IPS DF 6.9 (cell line): ENCODE measurements at places on chromosomes 2 and 18.
A peak's percentile ranks its signal among the peaks of the same experiment; 100 is the strongest.

DNA sequence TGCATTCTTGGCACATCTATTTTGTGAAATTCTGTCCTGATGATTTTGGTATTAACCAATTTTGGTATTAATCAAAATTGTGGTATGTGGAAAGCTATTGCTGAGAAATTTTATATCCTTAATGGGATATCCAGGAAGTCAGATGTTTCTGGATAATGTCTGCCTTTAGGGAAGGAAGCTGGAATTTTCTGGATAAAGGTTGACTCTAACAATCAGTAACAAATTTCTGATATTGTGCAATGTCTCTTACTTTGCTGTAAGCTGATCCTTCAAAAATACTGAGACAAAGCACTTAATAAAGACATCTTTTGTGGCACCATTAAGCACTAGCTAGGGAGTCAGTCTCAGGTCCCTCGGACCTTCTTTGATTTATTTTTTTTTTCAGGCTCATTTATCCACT lies 100.8 kb upstream of the UGP2 start:
- no peak overlapping the region for H3K4me3 ChIP-seq
- H3K4me1 ChIP-seq, result no peaks in the 10 kb centered on the region
- no peaks in the 10 kb centered on the region for H3K36me3 ChIP-seq
- no peak overlapping the region for H3K27ac ChIP-seq
- DNase-seq, result no peak

- H3K27me3 ChIP-seq, result peaks cover 9% of the 10 kb centered on the region; the same call in 1 of the 2 replicates
- no peaks in the 10 kb centered on the region for H3K4me1 ChIP-seq
- no peaks in the 10 kb centered on the region for H3K36me3 ChIP-seq
- no peak for DNase-seq
- H3K27ac ChIP-seq, result no peak overlapping the region
These were observed 3.3 kb upstream of the PROC start for GRCh38 chr2:127414638-127415592.

GRCh38 chr2:11007331-11008264 lies 95.9 kb downstream of the KCNF1 start:
- H3K27me3 ChIP-seq, result 0 out of 2 replicates have a peak, but pooled peaks cover 2% of the 10 kb centered on the region
- 0 out of 2 replicates have a peak, but pooled peaks cover 2% of the 10 kb centered on the region for H3K4me1 ChIP-seq
- no peaks in the 10 kb centered on the region for H3K36me3 ChIP-seq
- DNase-seq, result no peak

DNA sequence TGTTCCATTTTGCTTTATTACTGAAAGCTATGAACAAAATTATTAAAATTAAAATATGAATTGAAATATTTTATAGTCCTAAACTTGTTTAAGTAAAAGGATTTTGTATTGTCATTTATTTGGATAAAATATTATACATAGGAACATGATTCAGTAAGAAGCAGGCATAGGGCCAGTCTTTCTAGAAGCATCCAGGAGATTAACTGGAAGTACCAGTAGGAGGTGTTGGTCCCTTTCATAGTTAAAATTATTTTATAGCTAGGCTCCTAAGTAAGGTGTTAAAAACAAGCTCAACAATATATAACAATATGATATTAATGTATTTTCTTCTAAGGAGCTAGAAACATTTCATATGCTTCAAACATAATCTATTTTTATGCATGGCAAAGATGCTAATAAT lies 43.7 kb downstream of the FIGN start:
- peaks cover 6% of the 10 kb centered on the region; the same call in 1 of the 2 replicates for H3K4me1 ChIP-seq
- H3K27me3 ChIP-seq, result no peaks in the 10 kb centered on the region
- H3K4me3 ChIP-seq, result no peak overlapping the region

DNA sequence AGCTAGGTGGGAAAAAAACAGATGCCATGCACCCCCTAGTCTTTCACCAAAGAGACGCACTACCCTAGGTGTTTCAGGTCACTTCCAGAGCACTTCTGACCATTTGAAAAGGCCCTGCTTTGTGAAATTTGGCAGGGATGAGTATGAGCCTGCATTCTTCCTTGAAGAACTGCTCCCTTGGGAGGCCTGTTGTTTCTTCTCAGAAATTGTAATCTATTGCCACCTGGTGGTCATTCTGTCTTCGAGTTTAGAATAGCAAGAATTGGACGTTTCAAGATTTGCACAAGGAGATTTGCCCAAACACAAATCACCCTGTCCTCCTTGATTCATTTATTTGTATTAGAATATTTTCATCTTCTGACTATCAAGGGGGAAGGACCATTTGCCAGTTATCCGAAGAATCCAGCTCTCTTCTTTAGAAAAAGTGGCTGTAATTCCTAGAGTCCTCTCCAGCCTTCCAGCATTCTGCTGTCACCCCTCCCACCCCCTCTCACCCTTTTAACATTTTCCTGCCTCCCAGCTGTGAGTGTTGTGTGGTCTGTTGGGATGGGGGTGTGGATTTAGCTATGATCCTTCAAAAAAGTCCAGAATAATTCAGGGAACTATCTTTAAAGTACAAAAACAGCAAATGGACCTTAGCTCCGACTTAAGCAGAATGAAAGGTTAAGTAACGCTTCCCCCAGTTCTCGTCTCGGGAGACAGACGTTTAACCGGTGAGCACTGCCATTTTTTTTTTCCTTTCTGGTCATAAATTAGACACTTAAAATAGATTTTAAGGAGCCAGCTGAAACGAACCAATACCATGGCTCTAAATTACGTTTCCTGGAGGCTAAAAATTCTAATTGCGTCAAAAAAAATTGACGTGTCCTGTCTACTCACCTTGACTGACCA lies 3.7 kb upstream of the GAD1 start:
- no peak overlapping the region; the same call in 1 of the 2 replicates for H3K4me3 ChIP-seq
- no peaks in the 10 kb centered on the region for H3K36me3 ChIP-seq
- no peak overlapping the region for H3K27ac ChIP-seq
- peaks cover 34% of the 10 kb centered on the region for H3K27me3 ChIP-seq
- peaks cover 1% of the 10 kb centered on the region; the same call in 1 of the 2 replicates for H3K4me1 ChIP-seq
- DNase-seq, result no peak

- H3K27ac ChIP-seq, result no peak overlapping the region
- H3K27me3 ChIP-seq, result no peaks in the 10 kb centered on the region
- H3K4me1 ChIP-seq, result peaks cover 6% of the 10 kb centered on the region; the same call in 1 of the 2 replicates
- no peak for DNase-seq
- H3K36me3 ChIP-seq, result no peaks in the 10 kb centered on the region
These were observed 34.6 kb upstream of the IMPA2 start for GRCh38 chr18:11946756-11947155.

GRCh38 chr2:75113231-75113869 lies 86.0 kb downstream of the TACR1 start:
- H3K27ac ChIP-seq, result no peak overlapping the region
- H3K4me1 ChIP-seq, result 0 out of 2 replicates have a peak, but pooled peaks cover 2% of the 10 kb centered on the region
- DNase-seq, result no peak
- H3K4me3 ChIP-seq, result no peak overlapping the region

DNA sequence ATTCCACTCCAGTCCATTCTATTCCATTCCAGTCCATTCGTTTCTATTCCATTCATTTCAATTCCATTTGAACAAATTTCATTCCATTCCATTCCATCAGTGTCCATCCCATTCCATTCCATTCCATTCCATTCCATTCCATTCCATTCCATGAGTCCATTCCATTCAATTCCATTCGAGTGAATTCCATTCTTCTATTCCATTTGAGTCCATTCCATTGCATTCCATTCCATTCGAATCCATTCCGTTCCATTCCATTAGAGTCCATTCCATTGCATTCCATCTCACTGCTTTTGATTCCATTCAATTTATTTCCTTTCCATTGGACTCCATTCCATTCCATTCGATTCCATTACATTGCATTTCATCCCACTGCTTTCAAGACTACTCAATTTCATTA lies 1132.1 kb downstream of the RPIA start:
- no peak for DNase-seq
- no peaks in the 10 kb centered on the region for H3K4me1 ChIP-seq
- no peak overlapping the region for H3K27ac ChIP-seq
- H3K36me3 ChIP-seq, result no peaks in the 10 kb centered on the region
- H3K4me3 ChIP-seq, result no peak overlapping the region

DNA sequence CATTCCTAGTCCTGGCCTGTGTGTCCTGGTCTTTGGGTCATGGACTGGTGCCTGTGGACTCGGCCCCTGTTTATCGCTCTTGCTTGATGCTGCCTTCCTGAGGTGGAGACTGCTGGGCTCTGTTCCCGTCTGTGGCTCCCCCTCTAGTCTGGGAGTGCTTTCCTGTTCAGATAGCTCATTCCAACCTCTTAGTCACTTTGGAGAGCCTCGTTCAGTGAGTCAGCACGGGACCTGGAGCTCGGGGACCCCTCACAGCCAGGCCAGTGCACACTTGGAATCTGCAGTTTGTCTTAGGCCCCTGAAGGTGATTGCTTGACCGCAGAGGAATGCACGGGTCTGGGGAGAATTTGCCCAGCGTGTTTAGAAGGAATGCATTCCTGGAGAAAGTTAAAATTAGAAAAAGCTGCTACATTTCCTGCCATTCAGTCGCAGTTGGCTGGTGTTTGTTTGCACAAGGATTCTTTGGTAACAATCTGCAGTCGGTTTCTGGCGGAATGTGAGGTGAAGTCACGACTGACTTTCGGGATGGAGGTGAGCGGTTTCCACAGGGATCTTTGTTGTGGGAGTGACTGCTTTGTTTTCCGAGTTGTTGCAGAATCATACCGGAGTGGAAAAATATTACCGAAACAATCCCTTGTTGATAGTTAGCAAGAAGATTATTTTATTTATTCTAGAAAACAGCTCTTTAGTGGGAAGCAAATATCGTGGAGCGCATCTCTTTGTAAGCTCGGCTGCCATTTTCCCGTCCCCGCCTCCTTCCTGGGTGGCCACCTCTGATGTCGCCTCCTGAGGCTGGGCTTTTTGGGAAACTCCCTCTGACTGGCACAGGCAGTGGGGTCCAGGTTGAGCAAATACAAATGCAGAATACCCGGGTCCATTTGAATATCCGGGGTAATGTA lies 29.6 kb downstream of the SH3BP4 start:
- no peaks in the 10 kb centered on the region for H3K27me3 ChIP-seq
- peak; percentile 39 for DNase-seq
- H3K27ac ChIP-seq, result no peak overlapping the region

DNA sequence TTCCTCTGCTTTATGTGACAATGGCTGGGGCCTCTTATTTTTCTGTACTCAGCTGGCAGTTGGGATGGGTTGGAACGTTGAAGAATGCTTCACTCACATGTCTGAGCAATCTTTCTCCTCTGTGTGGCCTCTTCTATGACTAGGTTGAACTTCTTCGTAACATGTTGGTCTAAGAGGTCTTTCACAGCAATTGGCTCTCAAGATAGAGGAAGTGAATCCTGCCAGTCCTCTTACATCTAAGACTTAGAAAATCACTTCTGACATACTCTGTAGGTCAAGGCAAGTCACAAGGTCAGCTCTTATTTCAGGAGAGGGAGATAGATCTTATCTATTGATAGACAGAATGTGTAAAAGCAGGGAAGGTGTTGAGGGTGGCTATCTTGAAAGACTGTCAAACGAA lies 174.1 kb downstream of the NYAP2 start:
- H3K27ac ChIP-seq, result no peak overlapping the region
- H3K27me3 ChIP-seq, result no peaks in the 10 kb centered on the region
- no peak for DNase-seq
- no peak overlapping the region for H3K4me3 ChIP-seq
- H3K36me3 ChIP-seq, result no peaks in the 10 kb centered on the region

DNA sequence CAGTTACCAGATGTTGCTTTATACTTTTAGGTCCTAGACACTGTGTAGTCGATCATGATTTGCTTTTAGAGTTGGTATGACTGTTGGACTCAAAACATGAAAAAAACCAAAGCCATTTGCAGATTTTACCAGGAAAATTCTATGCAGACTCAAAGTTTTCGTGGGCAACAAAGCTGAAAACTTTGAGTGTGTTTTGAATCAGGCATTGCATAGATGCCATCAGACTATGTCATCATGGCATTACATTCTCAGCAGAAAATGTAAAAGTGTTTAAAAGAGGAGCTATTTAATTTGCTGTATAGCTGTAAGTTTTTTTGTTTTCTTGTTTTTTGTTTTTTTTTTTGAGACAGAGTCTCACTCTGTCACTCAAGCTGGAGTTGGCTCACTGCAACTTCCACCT lies 43.5 kb upstream of the ELAC1 start:
- no peak overlapping the region for H3K4me3 ChIP-seq
- no peaks in the 10 kb centered on the region for H3K27me3 ChIP-seq
- no peaks in the 10 kb centered on the region for H3K4me1 ChIP-seq
- H3K36me3 ChIP-seq, result no peaks in the 10 kb centered on the region; the same call in 1 of the 2 replicates

DNA sequence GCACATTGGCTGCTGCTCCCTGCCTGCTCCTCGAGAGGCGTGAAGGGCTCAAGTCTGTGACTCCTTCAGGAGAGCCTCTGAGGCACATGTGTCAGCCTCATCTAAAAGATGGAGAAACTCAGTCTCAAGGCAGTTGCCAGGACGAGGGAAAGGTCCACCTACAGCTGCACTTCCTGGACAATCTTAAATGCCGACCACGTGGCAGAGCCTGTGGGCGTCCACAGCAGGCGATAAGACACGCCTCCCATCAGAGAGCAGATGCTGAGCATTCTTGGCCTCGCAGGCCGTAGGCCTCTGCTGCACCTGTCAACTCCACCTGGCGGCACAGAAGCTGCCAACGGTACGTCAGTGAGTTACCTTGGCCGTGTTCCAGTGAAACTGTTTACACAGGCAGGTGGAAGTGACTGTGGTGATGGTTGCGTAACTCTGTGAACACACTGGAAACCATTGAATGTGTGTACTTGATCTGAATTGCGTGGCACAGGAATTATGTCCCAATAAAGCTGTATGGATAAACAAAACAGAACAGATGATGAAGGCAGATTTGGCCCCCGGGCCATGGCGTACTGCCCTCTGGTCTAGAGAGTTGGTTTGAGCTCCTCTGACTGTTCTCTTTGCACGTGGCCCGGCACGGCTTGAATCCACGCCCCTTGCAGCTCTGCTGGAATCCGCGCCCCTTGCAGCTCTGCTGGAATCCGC lies 114.5 kb downstream of the RNF144A start:
- no peak overlapping the region for H3K27ac ChIP-seq
- DNase-seq, result no peak
- H3K4me1 ChIP-seq, result no peaks in the 10 kb centered on the region
- H3K4me3 ChIP-seq, result no peak overlapping the region
- H3K36me3 ChIP-seq, result no peaks in the 10 kb centered on the region

DNA sequence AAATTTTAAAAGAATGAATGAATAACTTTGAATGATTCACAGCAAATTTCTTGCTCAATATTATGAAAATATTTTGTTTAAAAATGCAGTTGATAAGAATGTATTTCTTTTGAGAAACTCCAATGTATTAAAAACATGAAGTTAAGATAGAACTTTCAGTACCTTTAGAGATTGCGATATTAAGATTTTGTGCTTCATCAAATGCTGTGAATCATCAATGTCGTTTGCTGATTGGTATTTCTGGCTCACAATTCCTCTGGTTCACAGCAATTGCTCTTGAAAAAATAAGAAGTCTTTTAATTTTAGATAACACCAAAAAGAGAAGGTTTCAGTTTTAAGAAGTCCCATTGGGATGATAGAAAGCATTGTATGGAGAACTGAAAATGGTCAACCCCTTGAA lies 228.7 kb downstream of the IKZF2 start:
- H3K36me3 ChIP-seq, result no peaks in the 10 kb centered on the region
- H3K4me1 ChIP-seq, result peaks cover 3% of the 10 kb centered on the region; the same call in 1 of the 2 replicates
- no peak overlapping the region for H3K4me3 ChIP-seq

DNA sequence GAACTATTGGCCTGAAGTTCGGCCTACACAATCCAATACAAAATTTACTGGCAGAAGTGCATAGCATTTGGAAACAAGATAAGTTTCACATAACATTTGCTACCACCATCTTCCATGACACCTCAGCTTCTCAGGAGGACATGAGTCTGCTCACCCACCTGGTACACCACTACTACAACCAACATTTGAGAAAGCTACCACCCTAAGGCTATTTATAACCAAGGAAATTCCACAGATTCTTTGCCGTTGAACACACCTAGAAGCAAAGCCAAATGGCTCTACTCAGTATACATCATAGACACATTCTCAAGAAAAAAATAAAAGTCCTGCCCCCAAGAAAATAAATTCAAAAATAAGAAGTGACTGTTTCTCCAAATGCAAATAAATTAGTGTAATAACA lies 145.3 kb downstream of the SPAG16 start:
- no peaks in the 10 kb centered on the region for H3K36me3 ChIP-seq
- no peak overlapping the region for H3K4me3 ChIP-seq
- H3K27me3 ChIP-seq, result no peaks in the 10 kb centered on the region
- H3K27ac ChIP-seq, result no peak overlapping the region
